ELR (cell line): ENCODE measurements at places on chromosomes 4 and X.

DNA sequence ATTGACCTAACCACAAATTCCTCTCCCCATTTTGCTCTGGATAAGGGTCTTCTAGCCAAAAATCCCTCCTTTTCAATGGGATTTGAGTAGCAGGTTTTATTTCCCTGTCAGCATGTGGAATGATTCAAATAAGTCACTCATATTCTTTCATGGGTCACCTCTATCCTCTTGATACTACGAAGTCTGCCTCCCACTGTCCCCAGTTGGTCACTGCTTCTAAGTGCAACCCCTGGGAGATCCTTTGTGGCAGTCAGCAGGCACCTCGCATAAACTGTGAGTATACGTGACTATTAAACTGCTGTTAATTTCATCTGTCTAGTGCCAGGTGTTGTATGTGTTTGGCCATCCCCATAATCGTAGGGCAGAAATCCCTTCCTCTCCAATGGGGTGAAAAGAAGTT lies 1667.9 kb upstream of the PCDH7 start:
- no peak for DNase-seq

GRCh38 chrX:17020356-17020755 lies 73.9 kb downstream of the REPS2 start:
- DNase-seq, result no peak

GRCh38 chrX:118751950-118752783 lies 24.8 kb downstream of the IL13RA1 start:
- DNase-seq, result peak; percentile 7

GRCh38 chrX:112654871-112655270 lies 24.9 kb downstream of the LHFPL1 start:
- peak; percentile 4 for DNase-seq

GRCh38 chr4:36177946-36178345 lies 66.4 kb downstream of the ARAP2 start:
- peak; percentile 60 for DNase-seq

DNA sequence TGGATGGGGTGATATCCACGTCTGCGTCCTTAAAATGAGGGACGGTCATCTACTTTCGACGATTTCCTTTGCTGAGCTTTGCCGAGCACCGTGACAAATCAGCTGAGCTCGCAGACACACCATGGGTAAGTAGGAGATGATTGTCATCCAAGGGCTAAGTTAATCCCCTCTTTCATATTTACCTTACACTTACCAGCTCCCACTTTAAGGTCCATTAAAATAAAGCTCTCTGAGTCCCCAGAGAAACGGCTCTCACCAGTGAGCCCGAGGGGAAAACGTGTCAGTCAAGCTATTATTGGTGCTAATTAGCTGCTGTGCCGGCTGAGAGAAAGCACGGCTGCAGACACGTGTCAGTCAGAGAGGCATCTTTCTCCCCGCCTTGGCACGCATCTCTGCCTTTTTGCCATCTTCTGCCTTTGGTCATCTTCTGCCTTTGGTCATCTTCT lies 72.2 kb downstream of the CRLF2 start:
- DNase-seq, result no peak

- peak; percentile 3 for DNase-seq
Measured at GRCh38 chr4:109499513-109499912, 60.5 kb upstream of the MCUB start.

- DNase-seq, result no peak
Measured at GRCh38 chr4:106996490-106996889, 39.6 kb downstream of the DKK2 start.

DNA sequence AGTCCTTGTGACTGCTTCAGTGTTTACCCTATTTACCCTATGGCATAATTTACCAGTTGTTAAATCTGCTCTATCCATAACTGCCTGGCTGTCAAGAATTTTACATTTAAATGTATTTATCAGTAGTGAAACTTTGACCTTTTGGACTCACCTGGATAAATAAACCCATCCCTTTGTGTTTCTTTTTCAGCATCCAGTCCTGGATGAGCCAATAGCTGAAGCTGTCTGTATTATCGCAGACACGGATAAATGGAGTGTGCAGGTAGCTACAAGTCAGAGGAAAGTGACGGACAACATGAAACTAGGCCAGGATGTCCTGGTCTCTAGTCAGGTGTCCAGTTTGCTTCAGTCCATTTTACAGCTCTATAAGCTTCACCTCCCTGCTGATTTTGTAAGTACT lies 122.4 kb downstream of the FNIP2 start:
- no peak for DNase-seq

GRCh38 chrX:132001127-132001526 lies 22.0 kb upstream of the STK26 start:
- no peak for DNase-seq

DNA sequence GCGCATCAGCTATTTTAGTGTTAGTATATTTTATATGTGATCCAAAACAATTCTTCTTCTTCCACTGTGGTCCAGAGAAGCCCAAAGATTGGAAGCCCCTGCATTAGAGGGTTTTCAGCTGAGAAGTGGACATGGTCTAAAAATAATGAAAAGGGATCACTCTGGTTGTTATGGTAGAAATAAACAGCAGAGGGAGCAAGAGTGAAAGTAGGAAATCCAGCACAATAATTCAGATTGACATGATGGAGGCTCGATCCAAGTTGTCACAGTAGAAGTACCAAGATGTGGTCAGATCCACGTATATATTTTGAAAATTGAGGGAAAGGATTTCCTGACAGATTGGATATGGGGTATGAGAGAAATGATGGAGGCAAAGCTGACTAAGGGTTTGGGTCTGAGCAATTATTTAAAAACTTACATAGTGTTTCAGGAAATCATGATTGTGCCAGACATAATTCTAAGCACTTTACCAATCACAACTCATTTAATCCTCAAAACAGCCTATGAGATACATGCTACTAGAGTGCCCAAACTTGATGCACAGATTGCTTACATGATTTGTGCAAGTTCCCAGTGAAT lies 17.0 kb upstream of the TMEM144 start:
- peak; percentile 55 for DNase-seq
